ENCODE measurements at places on chromosomes 2 and 18.
A peak's percentile ranks its signal among the peaks of the same experiment; 100 is the strongest.

DNA sequence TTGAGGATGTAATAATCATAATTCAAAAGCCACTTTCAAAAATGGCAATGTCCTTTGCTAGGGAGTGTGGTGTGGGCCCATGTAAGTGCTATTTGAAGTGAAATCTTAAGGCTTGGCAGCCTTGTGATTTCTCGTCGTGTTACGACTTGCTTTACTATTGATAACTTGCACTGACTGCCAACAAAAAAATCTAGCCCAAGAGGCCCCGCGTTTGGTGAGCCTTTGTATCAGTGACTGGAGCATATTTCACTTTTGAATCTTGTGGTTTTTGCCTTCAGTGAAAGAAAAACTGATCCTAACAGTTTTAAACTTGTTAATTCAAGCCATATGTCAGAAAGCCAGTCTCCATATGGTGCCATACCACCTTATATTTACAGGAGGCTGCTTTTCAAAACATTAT is 248.0 kb downstream of the TMEM182 start:
- DNase-seq: no peak

GRCh38 chr2:74261204-74261864 is 62.9 kb downstream of the MTHFD2 start:
- no peak for DNase-seq

DNA sequence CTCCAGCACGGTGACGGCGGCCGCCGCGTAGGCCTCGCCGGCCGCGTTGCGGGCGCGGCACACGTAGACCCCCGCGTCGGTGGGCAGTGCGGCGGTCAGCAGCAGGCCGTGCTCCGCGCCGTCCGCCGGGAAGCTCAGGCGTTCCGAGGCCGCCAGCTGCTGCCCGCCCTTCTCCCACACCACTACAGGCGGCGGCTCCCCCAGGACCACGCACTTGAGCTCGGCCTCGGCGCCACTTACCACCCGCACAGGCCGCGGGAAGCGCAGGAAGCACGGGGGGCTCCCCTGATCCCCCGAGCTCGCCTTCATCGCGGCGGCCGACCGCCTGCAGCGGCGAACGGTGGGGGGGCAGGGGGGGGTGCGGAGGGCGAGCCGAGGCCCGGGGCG is 422 bp downstream of the OBSL1 start:
- DNase-seq: no peak

GRCh38 chr2:63587814-63588384 is 378 bp downstream of the WDPCP start:
- no peak for DNase-seq

DNA sequence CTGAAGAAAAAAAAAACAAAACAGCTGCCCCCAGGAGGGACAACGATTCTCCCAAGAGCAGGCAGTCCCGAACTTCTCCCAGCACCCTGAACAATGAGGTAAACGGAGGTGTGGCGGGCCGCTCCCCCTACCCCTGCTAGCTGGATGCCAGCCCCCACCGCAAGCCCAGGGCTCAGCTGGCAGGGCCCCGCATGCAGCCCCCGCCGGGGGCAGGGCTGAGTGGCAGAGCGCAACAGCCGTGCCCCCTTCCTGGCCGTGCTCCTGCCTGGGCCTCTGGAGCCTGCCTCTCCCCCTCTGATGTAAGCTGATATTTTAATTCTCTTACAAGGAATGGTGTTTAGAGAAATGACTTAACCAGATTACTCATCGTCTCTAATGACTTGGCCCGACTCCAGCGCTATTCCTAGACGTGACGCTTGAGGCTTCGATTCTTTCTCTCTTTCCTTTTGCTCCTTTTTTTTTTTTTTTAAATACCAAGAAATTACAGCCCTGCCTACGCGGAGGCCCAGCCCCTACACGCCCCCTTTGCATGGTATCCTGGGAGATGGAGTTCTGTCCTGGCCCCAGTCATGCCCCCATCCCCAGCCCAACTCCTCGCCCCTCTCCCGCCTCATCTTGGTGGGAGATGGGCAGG is 4.6 kb upstream of the ARID5A start:
- DNase-seq: peak; percentile 96

DNA sequence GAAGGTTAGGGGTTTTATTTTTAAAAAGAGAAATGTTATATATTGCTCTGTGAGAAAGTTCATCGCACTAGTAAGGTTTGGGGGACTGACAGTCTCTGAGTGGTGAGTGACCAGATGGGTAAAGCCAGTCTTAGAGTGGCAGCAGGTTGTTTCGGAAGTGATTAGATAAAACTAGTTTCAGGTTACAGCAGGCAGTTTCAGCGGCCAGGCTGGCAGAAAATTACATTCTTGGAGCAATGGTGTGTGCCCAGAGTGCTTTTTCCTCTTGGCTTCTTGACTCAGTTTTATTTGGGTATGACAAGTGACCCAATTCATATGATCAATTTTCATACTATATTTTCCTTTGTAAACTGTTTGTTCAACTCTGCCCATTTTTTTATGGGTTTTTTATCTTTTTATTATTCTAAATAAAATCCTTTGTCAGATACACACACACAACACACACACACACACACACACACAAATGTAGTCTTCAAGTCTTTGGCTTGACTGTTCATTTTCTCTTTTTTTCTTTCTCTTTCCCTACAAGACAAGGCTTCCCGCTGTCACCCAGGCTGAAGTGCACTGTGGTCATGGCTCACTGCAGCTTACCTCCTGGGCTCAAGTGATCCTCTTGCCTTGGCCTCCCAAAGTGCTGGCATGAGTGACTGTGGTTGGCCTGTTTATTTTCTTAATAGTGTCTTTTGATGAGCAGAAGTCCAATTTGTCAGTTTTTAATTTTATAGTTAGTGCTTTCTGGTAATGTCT is 30.9 kb downstream of the RALBP1 start:
- DNase-seq: no peak

GRCh38 chr18:70417847-70418246 is 129.0 kb downstream of the SOCS6 start:
- no peak for DNase-seq

DNA sequence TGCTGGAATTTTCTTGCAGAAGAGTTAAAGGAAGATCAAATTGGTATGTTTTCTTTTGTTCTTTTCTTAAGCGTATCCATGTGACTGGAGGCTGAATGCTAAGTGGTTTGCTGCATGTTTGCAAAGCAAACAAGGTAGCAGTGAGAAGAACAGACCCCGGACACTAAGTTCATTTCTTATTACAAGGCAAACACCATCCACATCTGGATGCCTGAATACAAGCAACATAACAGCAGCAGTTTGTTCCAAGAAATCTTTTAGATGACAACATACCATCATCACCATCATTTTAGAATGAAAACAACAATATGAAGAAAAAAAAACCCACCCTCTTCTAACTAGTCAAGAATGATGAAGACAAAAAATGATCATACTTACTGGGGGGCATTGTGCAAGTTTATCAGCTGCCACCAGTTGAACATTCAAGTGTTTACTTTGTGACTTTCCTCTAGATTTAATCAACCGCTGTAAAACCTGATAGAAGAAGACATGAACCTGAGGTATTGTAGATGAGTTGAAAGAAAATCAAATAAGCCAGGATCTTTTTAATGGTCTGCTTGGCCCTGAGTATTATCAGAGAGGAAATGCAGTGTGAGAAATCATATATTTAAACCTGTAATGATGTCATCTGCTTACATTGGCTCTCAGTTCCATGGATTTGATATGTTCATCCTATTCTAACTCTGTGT is 25.0 kb upstream of the ARL5A start:
- no peak for DNase-seq

DNA sequence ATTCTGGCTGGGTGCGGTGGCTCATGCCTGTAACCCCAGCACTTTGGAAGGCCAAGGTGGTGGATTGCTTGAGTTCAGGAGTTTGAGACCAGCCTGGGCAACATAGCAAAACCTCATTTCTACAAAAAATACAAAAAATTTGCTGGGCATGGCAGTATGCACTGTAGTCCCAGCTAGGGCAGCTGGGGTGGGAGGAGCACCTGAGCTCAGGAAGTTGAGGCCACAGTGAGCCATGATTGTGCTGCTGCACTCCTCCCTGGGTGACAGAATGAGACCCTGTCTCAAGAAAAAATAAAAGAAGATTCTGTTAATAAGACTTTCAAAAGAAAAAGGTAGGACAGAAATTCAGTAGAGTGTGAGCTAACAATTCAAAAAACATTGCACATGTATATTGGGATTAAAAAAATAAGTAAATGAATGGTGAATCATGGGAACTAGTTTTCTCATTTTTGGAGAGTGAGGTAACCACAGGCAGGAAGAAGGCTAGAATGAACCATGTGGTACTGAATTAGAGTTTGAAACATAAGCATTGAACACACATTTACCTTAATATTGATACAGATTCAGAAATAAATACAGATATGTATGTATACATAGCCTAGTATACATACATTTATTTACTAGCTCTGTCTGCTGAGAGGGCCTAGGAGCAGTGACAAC is 53.5 kb downstream of the NCOA1 start:
- no peak for DNase-seq

- DNase-seq: no peak
Observed at GRCh38 chr18:5481621-5482020, 62.2 kb downstream of the EPB41L3 start.

- DNase-seq: no peak
Observed at GRCh38 chr2:178913049-178913441, 105.8 kb upstream of the TTN start.

DNA sequence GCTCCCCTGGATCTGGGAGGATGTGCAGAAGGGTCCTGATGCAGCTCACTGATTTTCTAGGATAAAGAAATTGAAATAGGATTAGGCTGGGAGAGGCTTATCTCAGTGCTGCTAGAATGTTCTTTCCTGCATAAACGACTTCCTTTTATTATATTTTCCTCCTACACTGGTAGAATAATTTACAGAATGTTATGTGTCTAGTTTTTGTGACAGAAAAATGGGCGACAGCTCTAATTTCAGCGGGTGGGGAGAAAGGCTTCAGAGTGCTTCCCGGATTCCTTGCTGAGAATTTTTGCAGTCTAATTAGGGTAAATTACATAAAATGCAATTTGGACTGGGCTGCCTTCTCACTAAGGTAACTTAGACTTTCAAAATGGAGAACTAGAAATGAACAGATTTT is 66.2 kb downstream of the SKA1 start:
- DNase-seq: no peak

- DNase-seq: no peak
Observed at GRCh38 chr2:181465676-181466375, 8.6 kb downstream of the ITGA4 start.

Measured in CD4-positive, alpha-beta T cell treated with Interleukin-17A for 4 hours (primary cell).